Central memory CD4-positive, alpha-beta T cell (primary cell): ENCODE measurements at places on chromosomes 11 and 22.

DNA sequence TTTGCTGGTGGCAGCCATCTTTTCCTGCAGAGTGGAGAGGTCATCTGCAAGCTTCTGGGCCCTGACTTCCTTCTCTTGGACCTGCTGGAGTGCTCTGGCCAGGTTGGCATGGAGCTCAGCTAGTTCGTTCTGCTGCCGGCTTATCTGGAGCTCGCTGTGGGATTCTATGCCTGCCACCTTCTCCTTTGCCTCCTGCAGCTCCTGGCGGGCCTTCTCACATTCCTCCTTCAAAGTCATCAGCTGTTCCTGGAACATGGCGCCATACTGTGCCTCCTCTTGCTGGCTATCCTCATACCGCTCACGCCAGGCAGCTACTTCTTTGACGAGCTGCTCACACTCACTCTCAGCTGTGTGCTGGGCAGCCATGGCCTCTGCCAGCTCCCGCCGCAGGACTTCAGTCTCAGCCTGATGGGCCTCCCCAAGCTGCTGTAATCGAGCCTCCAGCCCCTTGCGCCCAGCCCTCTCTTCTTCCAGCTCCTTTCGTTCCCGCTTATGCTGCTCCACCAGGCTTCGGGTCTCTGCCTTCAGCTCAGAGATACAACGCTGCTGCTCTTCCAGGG is 16.1 kb downstream of the IL18BP start:
- no peak for DNase-seq

GRCh38 chr11:7499081-7499480 is 13.8 kb downstream of the OLFML1 start:
- DNase-seq, result no peak

- DNase-seq, result no peak
Measured at GRCh38 chr11:1921574-1922141, 2.2 kb downstream of the TNNT3 start.

DNA sequence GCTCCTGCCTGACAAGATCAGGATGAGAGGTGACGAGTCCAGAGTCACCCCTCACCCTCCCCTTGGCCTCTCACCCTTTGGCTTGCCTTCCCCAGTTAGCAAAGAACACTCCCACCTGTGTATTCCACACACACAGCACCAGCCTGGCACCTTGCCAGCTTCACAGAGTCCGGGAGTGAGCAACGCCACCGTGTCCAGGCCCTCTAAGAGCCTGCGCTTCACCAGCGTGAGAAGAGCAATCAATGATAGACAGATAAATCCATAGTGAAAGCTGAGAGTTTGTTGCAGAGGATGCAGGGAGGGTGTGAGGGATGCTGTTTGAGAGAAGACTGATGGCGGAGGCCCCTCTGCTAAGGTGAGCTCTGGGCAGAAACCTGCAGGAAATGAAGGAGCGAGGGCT is 404.5 kb downstream of the LARGE1 start:
- no peak for DNase-seq

- no peak for DNase-seq
Measured at GRCh38 chr11:12494699-12495098, 117.3 kb downstream of the PARVA start.

DNA sequence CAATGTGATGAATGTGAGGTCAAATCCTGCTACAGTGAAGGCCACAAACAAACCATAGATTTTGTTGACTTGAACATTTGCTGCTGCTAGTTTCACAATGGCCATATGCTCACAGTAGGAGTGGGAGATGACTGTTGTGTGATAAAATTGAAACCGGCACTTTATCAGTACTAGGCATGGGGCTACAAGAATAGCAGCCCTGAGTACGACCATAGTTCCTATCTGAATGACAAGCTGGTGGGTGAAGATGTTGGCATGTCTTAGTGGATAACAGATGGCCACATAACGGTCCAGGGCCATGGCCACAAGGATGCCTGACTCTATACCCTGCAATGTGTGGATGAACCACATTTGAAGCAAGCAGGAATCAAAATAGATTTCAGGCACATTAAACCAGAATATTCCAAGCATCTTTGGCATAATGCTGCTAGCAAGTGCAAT is 2.8 kb downstream of the OR52A1 start:
- DNase-seq, result no peak

DNA sequence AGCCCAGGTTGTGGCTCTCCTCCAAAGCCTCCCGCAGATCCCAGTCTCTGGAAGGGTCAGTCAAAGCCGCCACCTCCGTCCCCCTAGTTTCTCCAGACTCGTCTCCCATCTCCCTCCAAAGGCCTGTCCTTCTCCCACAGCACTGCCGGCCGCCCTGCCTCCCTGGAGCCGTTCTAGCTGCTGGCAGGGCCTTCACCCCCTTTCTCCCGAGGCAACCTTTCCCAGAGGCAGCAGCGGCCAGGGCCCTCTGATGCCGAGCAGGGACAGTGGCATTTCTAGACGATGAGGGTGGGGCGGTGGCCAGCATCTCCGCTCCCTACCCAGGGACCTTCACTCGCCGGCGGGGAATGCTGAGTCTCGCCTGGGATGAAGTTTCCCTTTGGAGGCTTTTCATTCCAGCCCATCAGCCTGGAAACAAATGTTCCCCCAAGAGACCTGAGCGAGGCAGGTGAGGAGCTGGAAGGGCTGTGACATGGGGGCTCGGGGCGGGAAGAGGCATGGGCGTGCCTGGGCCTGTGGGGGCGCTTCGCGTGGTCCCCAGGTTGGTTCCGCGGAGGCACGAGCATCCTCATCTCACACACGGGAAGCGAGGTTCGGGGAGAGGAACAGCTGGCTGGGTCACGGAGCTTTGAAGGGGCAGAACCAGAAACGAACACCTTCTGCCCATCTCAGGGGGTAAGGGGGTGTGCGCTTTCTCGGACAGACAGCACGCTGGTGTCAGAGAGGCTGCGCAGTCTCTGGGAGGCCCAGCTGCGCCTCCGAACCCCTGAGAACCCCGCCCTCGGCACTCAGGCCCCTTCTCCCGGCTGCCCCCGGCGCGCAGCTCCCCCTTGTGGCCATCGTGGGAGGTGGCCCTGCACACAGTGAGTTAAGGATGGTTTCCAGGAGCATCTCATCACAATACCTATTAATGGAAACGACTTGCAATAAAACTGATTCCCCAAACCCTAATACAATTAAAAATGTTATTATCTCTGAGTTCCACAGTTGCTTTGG is 18.1 kb upstream of the KLHL35 start:
- no peak for DNase-seq

GRCh38 chr22:47600791-47601625 is 838.6 kb downstream of the TBC1D22A start:
- DNase-seq, result no peak

GRCh38 chr11:10906521-10906920 is 48.7 kb upstream of the ZBED5 start:
- no peak for DNase-seq

DNA sequence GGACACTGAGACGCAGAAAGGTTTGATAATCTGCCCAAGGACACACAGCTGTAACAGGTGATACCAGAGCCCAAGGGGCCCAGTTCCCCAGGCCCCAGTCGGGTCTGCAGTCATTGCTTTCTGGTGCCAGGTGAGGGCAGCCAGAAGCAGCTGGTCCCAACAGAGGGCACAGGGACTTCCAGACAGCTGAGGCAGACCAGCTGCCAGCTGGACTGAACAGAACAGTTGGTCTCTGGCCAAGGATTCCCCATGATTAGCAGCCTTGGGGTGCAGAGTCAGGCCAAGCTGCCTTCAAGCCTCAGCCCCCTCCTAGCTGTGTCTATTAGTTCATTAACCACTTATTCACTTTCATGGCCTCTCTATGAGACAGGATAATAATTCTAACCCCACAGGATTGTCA is 105.6 kb downstream of the RRAS2 start:
- no peak for DNase-seq

DNA sequence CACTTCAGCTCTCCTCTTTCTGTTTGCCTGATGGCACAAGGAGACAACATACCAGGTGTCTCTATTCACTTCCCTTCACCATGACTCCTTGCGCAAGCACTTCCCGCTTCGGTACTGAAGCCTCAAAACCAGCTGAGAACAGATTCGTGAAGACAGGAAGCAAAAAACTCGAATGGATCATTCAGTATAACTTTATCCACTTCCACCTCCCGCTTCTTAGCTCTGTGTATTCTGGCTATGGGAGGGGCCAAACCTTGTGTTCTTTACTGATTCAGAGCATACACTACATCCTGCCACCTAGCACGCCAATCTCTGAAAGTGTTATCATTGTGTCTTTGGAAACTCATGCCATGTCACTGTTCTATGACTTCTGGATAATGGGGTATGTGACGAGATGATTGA is 62.2 kb upstream of the ADA2 start:
- no peak for DNase-seq

- DNase-seq, result no peak
Measured at GRCh38 chr22:48105259-48105658, 1342.8 kb downstream of the TBC1D22A start.

- no peak for DNase-seq
Measured at GRCh38 chr11:7246179-7246578, 5.5 kb upstream of the SYT9 start.

DNA sequence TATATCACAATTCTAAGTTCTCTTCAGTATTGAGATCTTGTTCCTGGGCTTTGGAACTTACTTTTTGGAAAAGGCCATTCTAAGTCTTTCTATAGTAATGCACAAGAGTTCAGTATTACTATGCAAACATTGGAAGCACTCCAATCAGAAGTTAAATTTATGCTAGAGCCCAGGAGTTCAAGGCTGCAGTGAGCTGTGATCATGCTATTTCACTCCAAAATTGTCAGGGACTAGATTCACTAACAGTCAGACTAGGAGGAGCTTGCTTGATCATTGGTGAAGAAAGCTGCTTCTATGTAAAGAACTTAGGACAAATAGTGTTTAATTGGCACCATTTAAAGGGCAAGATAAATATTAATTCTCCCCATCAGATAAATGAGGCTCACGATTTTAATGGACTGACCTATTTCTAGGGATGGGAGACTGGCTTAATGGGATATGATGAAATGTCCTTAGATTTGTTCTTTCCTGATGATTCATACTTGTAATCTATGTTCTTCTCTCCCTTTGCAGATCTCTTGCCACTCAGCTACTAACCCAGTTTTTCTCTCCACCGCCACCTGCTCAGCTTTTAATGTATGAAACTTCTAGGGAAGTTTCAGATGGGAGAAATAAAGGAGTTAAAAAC is 32.6 kb upstream of the TMEM123 start:
- DNase-seq, result no peak

GRCh38 chr11:90805172-90805571 is 582.3 kb upstream of the CHORDC1 start:
- no peak for DNase-seq

GRCh38 chr22:44395118-44396005 is 82.6 kb upstream of the SHISAL1 start:
- no peak for DNase-seq

GRCh38 chr11:62443390-62444235 is 24.8 kb downstream of the SCGB1A1 start:
- no peak for DNase-seq

- DNase-seq, result no peak
Measured at GRCh38 chr11:44309478-44310205, at the start of gene ALX4. TSS of gene ALX4 (minus strand) at chr11:44310139. CDS start at chr11:44310062, 77 bp downstream.

GRCh38 chr11:16813126-16813525 is 74.7 kb downstream of the C11orf58 start:
- no peak for DNase-seq

DNA sequence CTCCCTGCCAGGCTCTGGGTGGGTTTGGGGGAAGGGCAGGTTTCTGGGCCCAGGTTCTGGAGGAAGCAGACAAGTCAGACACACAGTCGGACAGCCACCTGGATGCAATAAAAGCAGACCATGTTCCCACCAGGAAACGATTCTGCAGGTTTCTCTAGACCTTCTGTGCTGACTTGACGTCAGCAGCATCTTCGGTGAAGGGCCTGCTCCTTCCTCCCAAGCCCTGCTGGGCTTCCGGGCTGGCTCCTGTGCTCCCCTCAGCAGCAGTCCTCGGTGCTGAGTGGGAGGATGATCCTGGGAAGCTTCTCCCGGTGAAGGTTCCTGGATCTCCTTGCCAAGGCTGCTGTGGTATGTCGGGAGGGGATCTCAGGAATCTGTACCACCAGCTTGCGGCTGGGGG is 240.0 kb downstream of the GRIK4 start:
- no peak for DNase-seq

DNA sequence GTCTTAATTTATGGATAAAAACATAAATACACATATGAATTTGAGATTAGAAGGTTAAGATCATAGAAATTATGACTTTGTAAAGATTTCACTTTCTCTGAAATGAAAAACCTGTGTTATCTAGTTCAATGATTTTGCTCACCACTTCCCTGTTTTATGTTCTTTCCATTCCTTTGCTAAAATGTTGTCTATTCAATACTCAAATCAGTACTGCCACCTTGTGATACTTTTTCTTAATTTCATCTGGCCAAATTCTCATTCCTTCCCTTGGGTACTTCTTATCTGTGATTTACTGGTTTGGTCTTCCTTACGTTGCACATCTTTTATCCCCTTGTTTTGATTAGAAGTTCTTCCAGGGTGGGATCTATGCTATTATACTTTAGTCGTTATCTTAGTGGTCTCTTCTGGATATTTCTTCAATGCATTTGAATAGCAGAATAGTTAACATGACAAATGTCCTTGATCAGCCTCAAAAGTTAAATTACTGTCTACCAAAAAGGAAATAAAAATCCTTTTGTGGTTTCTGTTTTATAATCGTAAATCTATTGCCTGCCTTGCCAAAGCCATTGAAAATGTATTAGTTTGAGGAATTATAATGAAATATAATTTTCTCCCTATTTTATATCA is 197.0 kb downstream of the PGR start:
- no peak for DNase-seq

DNA sequence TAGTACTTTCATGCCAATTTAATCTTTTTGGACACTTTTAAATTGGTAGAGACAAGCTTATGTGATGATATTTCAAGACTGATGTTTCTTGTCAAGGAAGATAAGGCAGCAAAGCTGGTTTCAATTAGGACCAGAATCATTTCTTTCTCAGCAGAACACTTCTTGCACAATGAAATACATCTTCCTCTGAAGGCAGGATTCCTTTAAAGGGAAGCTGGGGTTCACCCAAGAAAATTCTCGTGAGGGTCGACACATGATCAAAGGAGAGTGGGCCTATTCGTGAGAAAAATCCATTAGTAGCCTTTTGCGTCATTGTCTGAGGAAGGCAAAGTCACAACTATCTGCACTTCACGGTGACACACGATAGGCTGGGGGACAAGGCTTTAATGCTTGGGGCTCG is 17.6 kb downstream of the TTC12 start:
- no peak for DNase-seq

GRCh38 chr22:37844904-37845329 is 783 bp upstream of the ANKRD54 start:
- DNase-seq, result no peak

DNA sequence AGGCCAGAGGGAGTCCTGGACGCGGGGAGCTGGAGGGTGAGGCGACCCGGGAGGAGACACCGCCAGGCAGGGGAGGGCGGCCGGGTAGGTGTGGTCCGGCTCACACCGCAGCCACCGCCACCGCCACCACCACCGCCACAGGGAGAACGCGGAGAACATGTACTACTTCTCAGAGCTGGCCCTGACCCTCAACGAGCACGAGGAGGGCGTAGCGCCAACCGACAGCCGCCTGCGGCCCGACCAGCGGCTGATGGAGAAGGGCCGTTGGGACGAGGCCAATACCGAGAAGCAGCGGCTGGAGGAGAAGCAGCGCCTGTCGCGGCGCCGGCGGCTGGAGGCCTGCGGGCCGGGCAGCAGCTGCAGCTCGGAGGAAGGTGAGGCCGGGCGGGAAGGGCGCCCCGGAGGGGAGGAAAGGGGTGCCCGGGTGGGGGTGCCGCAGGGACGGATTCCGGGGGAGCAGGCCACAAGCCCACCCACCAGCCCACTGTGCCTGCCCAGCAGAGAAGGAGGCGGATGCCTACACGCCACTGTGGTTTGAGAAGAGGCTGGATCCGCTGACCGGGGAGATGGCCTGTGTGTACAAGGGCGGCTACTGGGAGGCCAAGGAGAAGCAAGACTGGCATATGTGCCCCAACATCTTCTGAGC is 62.8 kb downstream of the MORC2 start:
- no peak for DNase-seq

- DNase-seq, result no peak
Measured at GRCh38 chr22:44482776-44483175, 15.3 kb downstream of the RTL6 start.
